CD4-positive, alpha-beta T cell treated with Interleukin-15 for 4 hours (primary cell): ENCODE measurements at places on chromosomes 7 and 10.

DNA sequence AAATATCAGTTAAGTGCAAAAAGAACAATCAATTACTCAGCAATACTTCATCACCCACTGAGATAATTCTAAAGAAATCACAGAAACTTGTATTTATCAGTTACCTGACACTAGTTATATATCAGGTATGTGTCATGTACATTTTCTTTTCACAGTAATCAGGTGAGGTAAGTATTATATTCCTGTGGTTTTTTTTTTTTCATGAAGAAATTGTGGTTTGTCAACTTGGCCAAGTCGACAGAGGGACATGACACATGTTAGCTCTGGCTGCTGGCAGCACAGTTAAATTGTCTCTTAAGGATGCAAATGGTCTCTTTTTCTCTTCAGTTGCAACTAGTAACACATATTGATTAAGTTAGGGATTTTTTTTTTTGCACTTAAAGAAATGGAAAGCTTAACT lies 13.7 kb upstream of the GPR141 start:
- no peak for DNase-seq

DNA sequence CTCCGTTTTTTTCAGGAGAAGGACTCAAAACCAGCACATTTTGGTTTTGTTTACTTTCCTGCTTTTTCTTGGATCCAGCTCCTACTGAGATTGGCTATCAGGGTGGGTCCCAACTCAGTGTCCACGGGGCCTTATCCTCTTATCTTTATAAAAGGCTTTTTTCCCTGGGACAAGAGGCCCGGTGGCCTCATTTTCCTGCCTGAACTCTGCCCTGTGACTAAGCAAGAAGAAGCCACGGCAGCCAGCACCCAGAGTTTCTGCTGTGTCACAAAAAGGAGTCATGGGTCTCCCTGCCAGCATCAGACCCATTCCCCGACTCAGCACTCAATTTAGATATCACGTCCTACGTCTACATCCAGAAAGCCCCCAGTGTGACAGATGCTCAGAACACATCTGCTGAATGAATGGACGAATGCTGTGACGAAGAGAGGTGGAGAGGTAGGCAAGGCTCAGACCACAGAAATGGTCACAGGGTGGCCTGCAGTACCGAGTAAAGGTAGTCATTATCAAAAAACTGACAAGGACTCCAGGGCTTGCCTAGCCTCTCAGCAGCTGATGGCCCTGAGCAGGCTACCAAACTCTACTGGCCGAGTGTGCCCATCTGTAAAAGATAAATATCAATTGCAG lies 16.7 kb downstream of the DLG5 start:
- no peak for DNase-seq

- no peak for DNase-seq
Measured at GRCh38 chr7:89798599-89798996, 355.7 kb upstream of the STEAP1 start.

- no peak for DNase-seq
Measured at GRCh38 chr7:2511769-2512168, 7.8 kb upstream of the LFNG start.

DNA sequence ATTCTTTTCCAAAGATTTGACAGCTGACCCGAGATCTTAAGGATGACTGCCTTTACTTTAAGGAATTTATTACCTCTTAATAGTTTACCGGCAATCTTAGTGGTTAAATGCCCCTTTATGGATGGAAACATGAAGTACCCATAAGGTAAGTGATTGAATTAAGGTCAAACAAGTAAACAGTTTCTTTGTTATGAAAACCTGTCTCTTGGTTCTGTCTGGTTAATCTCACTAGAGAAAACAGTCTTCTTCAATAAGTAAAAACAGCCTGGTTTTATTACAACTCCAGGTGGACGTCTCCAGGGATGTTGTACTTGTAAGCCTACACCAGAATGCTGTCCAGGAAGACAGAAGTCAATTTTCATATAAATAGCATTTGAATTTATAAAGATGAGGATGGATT lies 161.8 kb upstream of the MTPN start:
- no peak for DNase-seq

GRCh38 chr10:52568309-52568708 lies 204.3 kb downstream of the MBL2 start:
- no peak for DNase-seq

DNA sequence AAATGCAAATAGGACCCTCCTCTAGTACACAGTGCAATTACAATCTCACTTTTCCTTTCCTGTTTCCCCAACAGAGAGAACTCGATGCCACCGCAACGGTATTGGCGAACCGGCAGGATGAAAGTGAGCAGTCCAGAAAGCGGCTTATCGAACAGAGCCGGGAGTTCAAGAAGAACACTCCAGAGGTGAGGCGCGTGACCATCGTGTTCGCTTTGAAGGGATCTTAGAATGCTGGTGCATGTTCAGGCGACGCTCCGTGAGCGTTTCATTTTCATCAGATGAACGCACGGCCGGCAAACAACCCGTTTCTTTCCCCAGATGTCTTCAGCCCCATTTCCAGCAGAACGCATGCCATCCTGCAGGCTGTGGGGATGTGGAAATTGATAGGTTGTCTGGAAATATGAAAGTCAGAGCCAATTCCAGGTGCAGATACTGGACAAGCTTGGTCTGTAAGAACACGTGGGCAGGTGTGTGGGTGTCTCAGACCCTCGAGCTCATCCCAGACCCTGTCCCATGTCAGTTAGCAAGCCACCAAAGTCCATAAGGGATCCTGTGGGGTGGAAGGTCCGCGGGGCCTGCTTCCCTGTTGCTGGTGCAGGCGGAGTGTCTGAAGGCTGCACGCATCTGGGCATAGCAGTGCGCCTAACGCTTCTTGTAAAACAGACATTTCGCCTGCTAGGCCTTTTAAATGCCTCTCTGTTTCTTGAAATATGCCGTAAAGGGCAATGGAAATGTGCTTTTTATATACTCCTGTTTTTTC lies 98.8 kb downstream of the CUX1 start:
- no peak for DNase-seq

DNA sequence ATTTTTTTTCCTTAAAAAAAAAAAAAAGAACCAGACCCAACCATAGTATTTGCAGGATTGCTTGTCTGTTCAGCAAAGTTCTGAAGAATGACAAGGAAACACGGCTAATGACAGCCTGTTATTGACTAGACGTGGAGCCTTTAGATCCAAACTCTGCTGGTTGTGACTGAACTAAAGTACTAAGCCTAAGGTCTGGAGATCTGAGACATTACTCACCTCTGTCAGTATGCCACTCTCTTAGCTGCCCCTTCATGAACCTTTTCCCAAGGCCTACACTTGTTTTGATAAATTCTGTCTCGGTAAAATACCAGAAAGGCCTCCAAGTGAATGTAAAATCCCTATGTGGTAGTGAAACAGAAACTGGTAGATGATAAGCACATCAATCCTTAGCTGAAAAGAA lies 101.0 kb downstream of the CABCOCO1 start:
- DNase-seq: no peak

GRCh38 chr10:29859521-29860130 lies 199.8 kb downstream of the JCAD start:
- no peak for DNase-seq

DNA sequence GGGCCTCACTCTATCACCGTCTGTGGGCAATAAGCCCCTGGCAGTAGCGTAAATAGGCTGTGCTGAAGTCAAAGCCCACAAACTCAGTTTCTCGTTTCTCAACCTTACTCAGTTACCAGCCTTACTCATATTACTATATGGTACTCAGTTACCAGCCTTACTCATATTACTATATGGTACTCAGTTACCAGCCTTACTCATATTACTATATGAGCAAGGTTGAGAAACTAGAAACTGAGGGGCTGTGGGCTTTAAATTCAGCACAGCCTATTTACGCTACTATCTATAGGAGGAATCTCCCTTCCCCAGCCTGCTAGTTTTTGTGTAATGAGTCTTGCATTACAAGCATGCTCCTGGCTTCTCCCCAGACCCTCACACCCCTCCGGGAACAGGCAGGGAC lies 35.4 kb downstream of the CCDC3 start:
- no peak for DNase-seq

DNA sequence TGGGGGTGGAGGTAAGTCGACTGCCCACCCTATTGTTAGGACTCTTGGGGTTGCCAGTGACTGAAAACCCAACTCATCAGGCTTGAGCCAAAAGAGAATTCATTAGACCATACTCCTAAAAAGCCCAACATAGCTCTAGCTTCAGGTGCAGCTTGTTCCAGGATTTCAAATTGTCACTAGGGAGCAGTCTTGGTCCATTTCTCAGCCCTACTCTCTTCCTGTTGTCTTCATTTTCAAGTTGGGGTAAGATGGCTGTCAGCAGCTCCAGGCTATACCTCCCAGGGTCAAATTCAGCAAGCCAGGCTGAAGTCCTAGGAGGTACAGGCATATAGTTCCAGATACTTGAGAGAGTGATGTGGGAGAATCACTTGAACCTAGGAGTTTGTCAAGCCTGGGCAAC lies 14.9 kb upstream of the COL13A1 start:
- no peak for DNase-seq

DNA sequence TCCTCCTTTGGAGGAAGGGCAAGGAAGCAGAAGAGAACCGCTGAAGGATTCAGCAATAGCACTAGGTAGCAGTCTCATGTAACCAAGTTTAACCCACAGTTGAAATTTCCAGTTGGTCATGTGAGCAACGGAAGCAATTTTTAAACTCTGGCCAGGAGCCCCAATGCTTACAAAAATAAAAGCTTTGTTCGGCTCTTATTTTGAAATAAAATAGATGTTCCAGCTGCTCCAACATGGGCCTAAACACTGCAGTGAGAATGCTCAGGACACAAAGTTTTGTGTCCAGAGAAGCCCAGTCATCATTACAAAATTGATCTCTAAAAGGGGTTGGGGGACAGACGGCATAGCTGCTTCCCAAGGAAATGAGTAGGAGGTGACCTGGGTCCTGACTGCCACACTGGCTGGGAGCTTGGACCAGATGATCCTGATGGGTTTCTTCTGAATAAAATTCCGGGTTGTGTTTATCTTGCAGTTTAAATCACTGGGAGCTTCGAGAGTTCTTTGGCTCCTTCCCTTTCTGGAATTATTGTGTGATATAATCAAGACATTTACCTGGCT lies 452 bp upstream of the TMEM140 start:
- DNase-seq: peak; percentile 30

DNA sequence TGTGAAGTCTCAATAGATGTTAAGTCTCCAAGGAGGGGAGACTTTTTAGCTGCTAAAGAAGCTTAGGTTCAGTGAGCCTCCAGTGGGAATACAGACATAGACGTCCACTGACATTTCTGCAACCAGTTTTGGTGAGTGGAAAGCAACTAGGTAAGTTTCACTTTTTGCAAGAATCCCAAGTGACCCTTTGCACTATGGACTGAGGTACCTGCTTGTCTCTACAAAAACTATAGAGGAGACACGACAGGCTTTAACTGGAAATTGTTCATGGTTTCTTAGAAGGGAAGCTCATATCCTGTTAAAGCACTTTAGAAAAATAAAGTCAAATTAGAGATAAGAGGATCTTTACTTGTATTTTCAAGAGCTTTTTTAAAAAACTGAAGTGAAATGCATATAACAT lies 38.6 kb downstream of the GBF1 start:
- DNase-seq: peak; percentile 14

- no peak for DNase-seq
Measured at GRCh38 chr10:9579110-9579705, 1438.5 kb upstream of the CELF2 start.

GRCh38 chr10:131667561-131667960 lies 233.2 kb upstream of the PPP2R2D start:
- no peak for DNase-seq

- DNase-seq: no peak
Measured at GRCh38 chr10:4199196-4199595, 414.2 kb upstream of the KLF6 start.

DNA sequence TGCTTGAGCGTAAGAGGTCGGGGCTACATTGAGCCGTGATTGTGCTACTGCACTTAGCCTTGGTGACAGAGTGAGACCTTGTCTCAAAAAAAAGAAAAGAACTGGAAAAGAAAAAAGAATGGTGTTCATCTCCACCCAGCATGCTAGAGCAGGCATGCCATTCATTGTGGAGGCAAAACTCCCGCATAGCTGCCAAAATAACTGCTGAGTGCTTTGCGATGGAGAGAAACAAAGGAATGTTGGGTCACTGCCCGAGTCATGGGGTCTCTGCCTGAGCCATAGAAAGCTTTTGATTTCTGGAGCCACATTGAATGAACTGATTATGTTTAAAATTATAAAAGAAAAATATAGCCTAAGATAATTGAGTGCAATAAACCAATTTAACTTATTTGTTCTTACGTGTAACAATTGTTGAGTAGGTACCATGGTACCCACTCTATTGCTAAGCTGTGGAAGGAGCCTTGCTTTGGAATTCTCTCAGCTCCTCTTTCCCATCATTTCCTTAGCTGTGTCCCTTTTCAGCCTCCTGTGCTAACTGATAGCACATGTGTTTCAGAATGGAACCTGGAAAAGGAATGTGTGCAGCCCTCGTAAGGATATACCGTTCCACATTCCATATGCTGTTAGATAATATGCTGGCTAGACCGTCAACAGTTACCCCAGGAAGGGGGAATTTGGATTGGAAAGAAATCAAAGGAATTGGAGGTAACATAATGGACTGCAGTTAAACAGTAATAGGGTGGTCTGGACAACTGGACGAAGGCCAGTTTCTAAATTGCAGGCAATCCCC lies 99.0 kb downstream of the KIAA1217 start:
- no peak for DNase-seq

- no peak for DNase-seq
Measured at GRCh38 chr7:100465702-100466311, 1.7 kb upstream of the SPACDR start.

DNA sequence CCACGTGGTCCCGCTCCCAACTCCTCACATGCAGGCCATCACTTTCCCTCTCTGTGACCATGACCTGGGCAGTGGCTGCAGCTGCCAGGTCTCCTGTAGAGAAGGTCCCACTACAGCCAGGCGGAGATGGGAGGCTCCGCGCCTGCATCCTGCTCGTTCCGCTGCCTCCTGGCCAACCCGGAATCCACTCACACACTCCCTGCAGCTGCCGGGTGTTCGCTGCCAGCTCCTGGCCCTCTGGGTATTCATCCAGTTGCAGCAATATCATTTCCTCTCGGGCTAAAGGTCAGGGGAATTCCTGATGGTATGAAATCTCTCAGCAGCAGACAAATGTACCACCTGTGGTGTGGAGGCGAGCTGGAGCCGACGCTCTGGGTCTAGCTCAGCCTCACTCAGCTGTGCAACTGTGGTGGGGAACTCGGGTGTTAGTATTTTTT lies 65.7 kb downstream of the TLL2 start:
- no peak for DNase-seq
